ENCODE measurements at places on chromosomes 11 and 22.

- DNase-seq, result no peak
Observed at GRCh38 chr11:91293119-91293518, 931.5 kb upstream of the FAT3 start.

DNA sequence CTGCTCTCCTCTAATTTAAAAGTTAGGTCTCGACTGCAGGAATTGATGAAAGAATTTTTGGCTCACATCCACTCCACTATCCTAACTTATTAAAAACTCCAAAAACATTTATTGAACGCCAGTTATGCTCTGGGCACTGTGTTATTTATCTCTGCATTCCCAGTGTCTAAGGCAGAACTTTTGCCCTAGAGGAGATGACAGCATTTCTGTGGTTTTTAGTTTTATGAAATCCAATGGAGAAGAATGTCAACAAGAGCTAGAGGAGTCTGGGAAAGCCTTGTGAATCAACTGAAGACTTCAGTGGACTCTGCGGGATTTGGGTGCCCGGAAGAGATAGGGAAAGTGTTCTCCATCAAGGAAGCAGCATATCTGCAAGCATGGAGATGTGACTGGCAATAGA, 217.0 kb upstream of the PGR start:
- DNase-seq, result no peak

DNA sequence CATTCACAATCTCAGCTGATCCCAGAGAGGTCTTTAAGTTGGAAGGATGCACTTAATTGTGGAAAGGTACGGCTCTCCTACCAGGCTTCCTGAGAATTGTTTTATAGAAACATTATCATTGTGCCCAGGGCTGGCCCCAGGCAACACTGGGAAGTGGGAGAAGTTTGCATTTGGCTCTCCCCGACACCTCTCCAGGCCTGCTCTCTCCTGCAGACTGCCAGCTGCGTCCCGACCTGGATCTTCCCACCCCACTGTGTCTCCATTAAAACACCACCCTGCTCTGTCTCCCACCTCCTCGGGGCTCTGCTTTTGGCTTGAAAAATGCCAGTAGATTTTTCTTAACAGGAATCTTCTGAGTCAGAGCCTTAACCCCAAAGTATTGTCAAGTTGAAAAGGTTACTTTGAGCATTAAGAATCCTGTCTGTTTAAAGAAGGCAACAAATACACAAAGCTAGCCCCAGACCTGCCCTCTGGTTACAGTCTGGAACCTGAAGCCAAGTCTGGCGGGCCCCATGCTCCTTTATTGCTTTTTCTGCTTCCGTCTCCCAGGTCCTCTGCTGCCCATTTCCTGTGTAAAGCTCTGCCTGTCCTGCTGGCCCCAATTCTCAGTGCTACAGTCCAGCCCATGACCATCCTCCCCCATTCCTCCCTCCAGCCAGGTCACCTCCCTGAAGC, 530.2 kb downstream of the SOX6 start:
- DNase-seq, result no peak

GRCh38 chr22:31170971-31171370, 11.0 kb downstream of the RNF185 start:
- DNase-seq, result no peak

- DNase-seq, result no peak
Observed at GRCh38 chr22:25722626-25723025, 19.4 kb upstream of the MYO18B start.

DNA sequence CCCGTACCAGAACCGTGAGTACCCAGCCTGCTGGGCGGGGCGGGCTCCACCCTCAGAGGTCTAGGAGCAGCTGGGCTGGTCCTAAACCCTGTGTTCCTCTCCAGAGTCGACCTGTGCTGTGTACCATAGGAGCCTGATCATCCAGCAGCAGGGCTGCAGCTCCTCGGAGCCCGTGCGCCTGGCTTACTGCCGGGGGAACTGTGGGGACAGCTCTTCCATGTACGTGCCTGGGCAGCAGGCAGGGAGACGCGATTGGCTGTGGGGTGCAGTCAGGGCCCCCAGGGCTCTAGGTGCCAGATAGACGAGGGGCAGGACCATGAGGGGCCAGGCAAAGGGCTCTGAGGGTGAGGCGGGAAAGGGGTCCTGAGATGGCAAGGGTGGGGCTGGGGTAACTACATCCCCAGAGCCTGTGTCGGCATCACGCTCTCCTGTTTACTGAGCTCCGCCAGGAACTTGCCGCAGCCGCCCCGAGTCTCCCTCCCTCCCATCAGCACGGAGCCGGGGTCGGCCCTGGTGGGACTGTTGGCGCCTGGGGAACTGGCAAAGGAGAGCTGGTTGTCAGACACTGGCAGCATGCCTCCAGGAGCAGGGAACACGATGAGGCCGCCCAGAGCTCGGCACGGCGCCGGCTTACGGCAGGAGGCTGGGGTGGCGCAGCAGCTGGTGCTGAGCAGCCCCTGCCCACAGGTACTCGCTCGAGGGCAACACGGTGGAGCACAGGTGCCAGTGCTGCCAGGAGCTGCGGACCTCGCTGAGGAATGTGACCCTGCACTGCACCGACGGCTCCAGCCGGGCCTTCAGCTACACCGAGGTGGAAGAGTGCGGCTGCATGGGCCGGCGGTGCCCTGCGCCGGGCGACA, 22.9 kb upstream of the MUC5B start:
- no peak for DNase-seq

DNA sequence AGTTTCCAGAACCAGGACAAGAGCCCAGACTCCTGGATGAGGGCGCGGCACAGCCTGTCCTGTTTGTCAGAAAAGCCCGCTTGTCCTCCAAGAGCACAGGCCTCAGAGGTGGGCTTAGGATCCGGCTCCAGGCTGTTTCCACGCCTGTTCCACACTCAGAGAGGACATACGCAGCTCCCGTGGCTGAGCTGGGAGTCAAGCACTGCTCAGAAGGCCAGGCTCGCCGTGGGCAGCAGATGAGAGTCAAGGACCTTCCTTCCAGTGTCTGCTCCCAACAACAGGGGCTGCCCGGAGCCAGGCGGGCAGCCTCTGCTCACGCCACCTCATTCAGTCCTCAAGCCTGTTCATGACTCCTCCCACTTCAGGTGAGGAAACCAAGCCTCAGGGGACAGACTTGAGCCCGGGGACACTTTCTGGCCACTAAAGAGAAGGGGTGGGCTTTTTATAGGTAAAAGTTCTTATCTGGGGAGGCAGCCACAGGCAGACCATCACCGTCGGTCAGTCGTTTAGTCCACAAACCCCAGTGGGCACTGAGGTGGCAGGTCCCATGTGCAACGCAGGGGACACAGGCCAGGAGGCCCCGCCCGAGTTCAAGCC, 3.8 kb downstream of the CYB5R3 start:
- no peak for DNase-seq

GRCh38 chr22:49704345-49705215, 123.1 kb downstream of the BRD1 start:
- no peak for DNase-seq

GRCh38 chr22:39722501-39722900, 151.9 kb downstream of the CACNA1I start:
- no peak for DNase-seq

GRCh38 chr11:612201-612960, 3.4 kb downstream of the IRF7 start:
- DNase-seq, result no peak

DNA sequence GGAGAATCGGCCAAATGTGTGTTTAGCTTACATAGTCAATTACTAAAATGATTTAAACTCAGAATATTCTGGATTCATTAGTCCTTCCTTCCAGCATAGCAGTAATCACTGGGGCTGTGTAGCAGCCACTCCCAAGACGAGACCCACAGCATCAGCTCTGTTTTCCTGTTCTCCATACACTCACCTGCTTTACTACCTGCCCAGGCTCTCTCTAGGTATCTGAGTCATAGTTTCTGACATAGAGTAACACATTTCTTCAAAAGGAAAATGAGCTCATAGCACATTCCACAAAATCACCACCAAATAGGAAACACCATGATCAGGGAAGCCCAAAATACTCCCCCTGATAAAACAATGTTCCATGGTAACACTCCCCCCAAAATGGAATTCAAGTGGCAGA, 22.9 kb downstream of the MORC2 start:
- no peak for DNase-seq

DNA sequence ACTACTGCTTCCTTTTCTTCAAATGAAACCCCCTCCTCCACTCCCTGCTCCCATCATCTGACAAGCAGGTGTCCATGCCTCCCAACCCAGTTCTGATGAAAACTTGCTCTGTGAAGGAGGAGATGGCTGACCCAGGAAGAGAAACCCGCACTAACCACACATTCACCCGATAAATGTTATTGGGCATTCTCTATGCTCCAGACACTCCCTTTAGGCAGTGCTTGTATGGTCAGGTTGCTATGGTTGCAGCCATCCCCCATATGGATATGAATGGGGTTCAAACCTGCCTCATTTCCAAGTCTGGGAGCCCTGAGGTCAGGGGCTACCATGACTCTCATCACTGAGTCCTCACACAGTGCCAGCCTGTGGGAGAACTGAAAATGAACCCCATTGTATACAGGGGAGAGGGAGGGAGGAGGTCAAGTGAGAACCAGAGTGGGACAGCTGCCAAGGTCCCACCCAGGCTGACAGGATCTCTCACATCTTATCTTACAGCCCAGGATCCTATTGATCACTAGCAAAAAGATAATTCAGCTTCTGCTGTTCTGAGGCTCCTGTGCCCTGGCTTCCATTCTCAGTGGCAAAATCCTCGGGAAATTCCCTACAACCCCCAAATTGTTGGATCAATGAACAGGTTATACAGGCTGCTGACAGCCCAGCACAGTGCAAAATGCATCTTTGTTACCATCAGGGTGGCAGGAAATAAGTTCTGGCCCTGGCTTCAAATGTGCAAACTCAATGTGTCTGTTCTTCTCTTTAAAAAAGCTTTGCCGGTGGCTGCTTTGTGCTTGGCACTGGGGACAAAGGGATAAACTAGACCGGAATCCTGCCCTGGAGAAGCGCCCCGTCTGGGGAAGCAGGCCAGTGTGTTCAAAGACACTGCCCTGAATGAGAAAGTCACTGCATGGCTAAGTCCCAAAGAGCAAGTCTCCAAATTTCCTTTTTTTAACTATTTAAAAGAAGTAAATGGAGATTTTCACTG, 22.7 kb upstream of the ACER3 start:
- DNase-seq, result no peak

DNA sequence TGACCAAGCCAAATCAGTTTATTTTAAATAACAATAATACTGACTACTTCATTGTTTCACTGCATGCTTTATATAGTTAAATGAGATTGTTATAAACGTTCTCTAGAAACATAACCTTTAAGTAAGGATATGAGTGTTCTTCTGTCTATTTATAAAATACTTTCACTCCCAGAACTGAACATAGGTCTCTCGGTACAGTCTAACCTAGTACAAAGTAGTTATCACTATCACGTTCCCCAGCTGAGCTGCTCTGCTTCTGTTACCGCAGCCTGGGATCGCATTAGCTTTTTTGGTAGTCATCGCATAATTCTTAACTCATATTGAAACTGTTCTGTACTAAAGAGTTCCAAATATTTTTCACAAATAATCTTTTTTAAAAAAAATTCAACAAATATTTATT, 143.6 kb downstream of the WNT11 start:
- no peak for DNase-seq

GRCh38 chr22:50697667-50698506, 25.3 kb downstream of the SHANK3 start:
- no peak for DNase-seq

DNA sequence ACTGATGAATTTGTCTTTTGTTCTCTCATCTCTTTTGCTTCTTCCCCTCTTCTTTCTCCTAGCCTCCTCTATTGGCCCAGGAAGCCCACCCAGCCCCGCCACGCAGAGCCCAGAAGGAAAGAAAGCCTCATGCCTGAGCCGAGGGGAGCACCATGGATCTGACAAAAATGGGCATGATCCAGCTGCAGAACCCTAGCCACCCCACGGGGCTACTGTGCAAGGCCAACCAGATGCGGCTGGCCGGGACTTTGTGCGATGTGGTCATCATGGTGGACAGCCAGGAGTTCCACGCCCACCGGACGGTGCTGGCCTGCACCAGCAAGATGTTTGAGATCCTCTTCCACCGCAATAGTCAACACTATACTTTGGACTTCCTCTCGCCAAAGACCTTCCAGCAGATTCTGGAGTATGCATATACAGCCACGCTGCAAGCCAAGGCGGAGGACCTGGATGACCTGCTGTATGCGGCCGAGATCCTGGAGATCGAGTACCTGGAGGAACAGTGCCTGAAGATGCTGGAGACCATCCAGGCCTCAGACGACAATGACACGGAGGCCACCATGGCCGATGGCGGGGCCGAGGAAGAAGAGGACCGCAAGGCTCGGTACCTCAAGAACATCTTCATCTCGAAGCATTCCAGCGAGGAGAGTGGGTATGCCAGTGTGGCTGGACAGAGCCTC, 3.8 kb downstream of the ZBTB16 start:
- DNase-seq, result no peak

- no peak for DNase-seq
Observed at GRCh38 chr11:132346558-132347148, 976.2 kb downstream of the NTM start.

GRCh38 chr11:67438158-67438902, 848 bp upstream of the PTPRCAP start:
- DNase-seq, result no peak

- no peak for DNase-seq
Observed at GRCh38 chr11:134045799-134046635, 22.9 kb upstream of the JAM3 start.

DNA sequence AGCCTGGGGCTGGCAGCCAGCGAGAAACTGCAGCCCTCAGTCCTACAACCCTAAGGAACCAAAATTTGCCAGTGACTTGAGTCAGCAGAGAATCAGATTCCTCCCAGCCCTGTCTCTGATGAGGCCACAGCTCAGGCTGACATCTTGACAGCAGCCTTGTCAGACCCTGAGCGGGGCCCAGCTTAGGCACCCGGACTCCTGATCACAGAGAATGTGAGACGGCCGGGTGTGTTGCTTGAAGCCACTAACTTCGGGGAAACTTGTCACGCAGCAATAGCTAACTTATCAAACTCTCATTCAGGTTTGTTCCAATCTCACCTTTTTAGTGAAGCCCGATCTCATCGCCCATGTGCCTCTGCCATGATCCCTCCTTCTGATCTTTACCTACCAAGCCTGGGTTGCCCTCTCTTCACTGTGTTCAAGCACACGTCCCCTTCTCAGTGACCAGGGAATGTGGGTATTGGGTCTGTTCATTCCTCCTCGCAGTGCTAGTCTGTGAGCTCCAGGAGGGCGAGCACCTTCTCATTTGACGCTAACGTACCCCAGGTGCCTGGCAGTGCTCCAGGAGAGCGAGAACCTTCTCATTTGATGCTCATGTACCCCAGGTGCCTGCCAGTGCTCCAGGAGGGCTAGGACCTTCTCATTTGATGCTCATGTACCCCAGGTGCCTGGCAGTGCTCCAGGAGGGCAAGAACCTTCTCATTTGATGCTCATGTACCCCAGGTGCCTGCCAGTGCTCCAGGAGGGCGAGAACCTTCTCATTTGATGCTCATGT, 280.7 kb downstream of the BRD1 start:
- DNase-seq, result no peak

DNA sequence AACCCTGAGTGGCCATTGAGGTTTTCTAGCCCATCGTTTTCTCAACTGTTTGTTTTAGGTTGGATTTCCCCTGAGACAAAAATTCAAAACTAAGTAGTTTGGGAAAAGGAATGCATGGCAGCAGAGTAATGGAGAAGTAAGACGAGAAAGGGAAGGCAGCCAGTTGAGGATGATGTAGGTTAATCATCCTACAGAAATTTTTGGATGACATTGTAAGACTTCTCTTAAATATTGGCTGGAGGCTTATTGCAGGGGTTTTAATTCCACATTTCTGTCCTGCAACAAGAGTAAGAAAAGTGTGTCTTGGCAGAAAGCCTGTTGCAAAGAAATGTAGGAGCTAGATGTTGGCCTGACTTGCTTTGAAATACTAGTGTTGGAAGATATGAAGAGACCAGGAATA, 308.8 kb downstream of the LUZP2 start:
- DNase-seq, result no peak
